Fibroblast of skin of left quadriceps (primary cell): ENCODE measurements at places on chromosomes 3 and 15.

DNA sequence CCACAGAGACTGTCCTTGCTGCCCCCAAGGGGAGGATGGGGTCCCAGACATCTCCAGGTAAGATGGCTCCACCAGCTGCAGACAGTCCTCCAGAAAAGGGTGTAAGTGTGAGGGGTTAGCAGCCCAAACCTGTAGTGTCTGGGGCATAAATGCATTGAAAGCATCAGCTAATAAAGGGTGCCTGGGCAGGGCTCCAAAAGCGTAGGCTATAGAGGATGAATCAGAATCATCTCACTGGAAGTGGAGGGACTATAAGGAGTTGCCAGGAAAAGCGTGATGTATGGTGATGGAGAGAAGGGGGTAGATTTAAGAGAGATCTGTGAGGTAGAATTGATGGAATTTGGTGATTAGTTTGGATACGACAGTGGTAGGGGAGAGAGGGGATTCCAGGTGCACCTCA lies 79.9 kb upstream of the ONECUT1 start:
- no peak for DNase-seq

DNA sequence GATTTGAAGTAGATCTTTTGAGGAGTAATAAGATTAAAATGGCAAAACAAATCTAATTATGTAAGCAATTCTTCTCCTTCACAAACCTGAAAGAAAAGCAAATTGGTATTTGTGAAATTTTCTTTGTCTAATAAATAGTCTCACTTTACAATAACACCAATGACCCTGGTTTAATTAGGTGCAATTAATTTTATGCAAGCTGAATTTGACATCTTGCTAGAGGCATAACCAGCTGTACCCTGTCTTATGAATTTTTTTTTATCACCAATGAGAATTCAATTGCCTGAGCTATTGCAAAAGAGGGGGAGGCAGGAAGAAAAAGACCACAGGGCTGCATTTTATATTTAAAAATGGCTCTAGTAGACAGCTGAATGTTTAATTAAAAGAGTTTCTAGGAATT lies 113.5 kb upstream of the IL12A start:
- no peak for DNase-seq

DNA sequence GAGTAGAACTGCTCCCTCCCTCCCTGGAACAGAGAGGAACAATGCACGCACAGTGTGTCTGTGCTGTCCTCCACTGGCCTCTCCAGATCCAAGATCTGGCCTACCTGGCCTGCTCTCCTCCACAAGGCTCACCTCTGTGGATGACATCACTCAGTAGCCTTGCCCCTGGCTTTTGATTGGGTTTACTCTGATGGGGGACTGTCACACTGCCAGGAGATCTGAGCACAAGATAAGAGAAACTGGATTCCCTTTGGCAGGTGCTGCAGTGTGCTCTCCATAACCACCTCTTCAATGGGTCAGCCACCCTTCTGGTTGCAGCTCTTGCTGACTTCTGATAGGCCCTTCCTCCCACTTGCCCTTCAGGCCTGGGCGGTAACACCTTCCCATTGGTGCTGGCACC lies 22.6 kb upstream of the ANO10 start:
- no peak for DNase-seq

DNA sequence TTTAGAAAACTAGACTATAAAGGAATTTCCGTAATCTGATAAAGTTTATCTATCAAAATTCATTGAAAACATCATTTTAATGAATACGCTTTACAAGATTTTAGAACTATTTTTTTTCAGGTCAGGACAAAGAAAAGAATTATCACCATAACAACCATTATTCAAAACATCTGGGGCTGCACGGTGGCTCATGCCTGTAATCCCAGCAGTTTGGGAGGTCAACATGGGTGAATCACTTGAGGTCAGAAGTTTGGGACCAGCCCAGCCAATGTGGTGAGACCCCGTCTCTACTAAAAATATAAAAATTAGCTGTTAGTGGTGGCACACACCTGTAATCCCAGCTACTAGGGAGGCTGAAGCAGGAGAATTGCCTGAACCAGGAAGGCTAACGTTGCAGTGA lies 260.4 kb downstream of the WNT5A start:
- no peak for DNase-seq

DNA sequence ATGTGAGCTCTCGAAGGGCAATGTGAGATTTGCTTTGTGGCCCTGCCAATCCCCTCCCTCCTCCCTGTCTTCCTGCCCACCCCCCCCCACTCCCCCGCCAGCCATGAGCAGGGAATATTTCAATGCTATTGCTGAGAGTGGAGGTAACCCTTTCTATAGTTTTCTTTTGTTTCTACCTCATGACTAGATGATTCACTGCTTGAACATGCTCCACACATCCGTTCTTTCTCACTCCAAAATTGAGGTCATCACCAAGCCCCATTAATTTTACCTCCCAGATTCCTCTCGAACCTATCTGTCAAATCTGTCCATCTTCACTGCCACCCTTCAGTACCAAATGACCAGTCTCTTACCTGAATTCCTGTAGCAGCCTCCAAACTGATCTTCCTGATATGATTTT lies 12.2 kb downstream of the ZNF774 start:
- peak; percentile 40 for DNase-seq

DNA sequence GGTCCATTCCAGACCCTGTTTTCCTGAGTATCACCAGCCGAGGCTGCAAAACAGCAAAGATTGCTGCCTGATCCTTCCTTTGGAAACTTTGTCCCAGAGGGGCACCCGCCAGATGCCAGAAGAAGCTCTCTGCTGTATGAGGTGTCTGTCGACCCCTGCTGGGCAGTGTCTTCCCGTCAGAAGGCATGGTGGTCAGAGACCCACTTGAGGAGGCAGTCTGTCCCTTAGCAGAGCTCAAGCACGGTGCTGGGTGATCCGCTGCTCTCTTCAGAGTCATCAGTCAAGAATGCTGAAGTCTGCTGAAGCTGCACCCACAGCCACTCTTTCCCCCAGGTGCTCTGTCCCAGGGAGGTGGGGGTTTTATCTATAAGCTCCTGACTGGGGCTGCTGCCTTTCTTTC lies 1121.2 kb downstream of the NSUN3 start:
- no peak for DNase-seq
